ENCODE measurements at places on chromosomes 6 and 20. TPM values are rescaled to one million over a fixed set of nuclear protein-coding genes. Genes with fewer than 3 reads are reported as not detected.

The IMPG1 gene
- not detected for total RNA-seq

The TREM2 gene
- 9.4 TPM for total RNA-seq

The PARD6B gene
- total RNA-seq = 27.0 TPM

The ZC2HC1B gene
- total RNA-seq = not detected

The RTF2 gene
- 91.2 TPM for total RNA-seq

The SMIM8 gene
- total RNA-seq = 13.1 TPM

The GPR31 gene
- not detected for total RNA-seq

The HLA-DMA gene
- 65.3 TPM for total RNA-seq

The DEFB132 gene
- total RNA-seq = not detected

The SOX18 gene
- 28.1 TPM for total RNA-seq

The PTPRT gene
- total RNA-seq = 0.10 TPM

The CST4 gene
- total RNA-seq = not detected

The MAFB gene
- 17.3 TPM for total RNA-seq

The CST2 gene
- total RNA-seq = not detected

The PBOV1 gene
- total RNA-seq = not detected

The OPRM1 gene
- not detected for total RNA-seq

The DSP gene
- 67.6 TPM for total RNA-seq

The TUBB1 gene
- not detected for total RNA-seq

The IRF4 gene
- 12.1 TPM for total RNA-seq

The TMEM170B gene
- 2.9 TPM for total RNA-seq

The RAB22A gene
- total RNA-seq = 21.3 TPM

The EEF1A2 gene
- total RNA-seq = 20.2 TPM

The CLDN20 gene
- total RNA-seq = not detected

The DEF6 gene
- 28.0 TPM for total RNA-seq

The ERVFRD-1 gene
- 0.18 TPM for total RNA-seq

The CPNE5 gene
- total RNA-seq = 3.6 TPM

The FAM83C gene
- total RNA-seq = 4.0 TPM

The TGM2 gene
- total RNA-seq = 143 TPM

The RAD21L1 gene
- total RNA-seq = not detected

The BHLHE23 gene
- total RNA-seq = not detected

The WFDC8 gene
- not detected for total RNA-seq

The PAK5 gene
- total RNA-seq = 0.13 TPM

The PSORS1C1 gene
- 0.10 TPM for total RNA-seq

The EPHA7 gene
- total RNA-seq = 4.6 TPM

The PRR18 gene
- total RNA-seq = 0.23 TPM

The TRAPPC3L gene
- not detected for total RNA-seq

The SGK1 gene
- total RNA-seq = 46.3 TPM

The MRS2 gene
- 29.5 TPM for total RNA-seq

The TRIM10 gene
- total RNA-seq = not detected

The CTCFL gene
- not detected for total RNA-seq

The PRDM1 gene
- 18.2 TPM for total RNA-seq

The DACT2 gene
- 0.94 TPM for total RNA-seq

The MAP1LC3A gene
- 36.2 TPM for total RNA-seq

The DPM1 gene
- total RNA-seq = 41.8 TPM

The RSPO4 gene
- total RNA-seq = not detected

The CLIC5 gene
- 8.0 TPM for total RNA-seq

The CDC25B gene
- 16.6 TPM for total RNA-seq

The LRRC73 gene
- 0.57 TPM for total RNA-seq

The MDFI gene
- 36.7 TPM for total RNA-seq

The ACSS1 gene
- 33.7 TPM for total RNA-seq

The TUBB2A gene
- 21.5 TPM for total RNA-seq

The BPIFB2 gene
- total RNA-seq = not detected
